ENCODE measurements at places on chromosomes 5 and 9. TPM values are rescaled to one million over a fixed set of nuclear protein-coding genes. Genes with fewer than 3 reads are reported as not detected.

Gene HK3
- not detected for total RNA-seq

Gene F2RL1
- 15.1 TPM for total RNA-seq

Gene HCN1
- total RNA-seq, result not detected

Gene UHRF2
- total RNA-seq, result 52.6 TPM

Gene FBXW2
- total RNA-seq, result 41.7 TPM

Gene PRSS3
- 2.1 TPM for total RNA-seq

Gene CAMSAP1
- 38.7 TPM for total RNA-seq

Gene BARX1
- not detected for total RNA-seq

Gene MEIKIN
- total RNA-seq, result not detected

Gene C9orf57
- total RNA-seq, result not detected

Gene PCDHGA7
- total RNA-seq, result 4.2 TPM

Gene PALM2AKAP2
- 28.5 TPM for total RNA-seq

Gene GABRG2
- not detected for total RNA-seq

Gene GNA14
- total RNA-seq, result not detected

Gene ADAMTSL2
- 4.8 TPM for total RNA-seq

Gene PCDHB11
- 0.30 TPM for total RNA-seq

Gene PHF19
- 36.4 TPM for total RNA-seq

Gene EPB41L4B
- total RNA-seq, result not detected

Gene AGXT2
- total RNA-seq, result not detected

Gene PRRC1
- 66.2 TPM for total RNA-seq

Gene HRH2
- not detected for total RNA-seq

Gene BTNL3
- not detected for total RNA-seq

Gene PCDHGA12
- 33.7 TPM for total RNA-seq

Gene ALAD
- total RNA-seq, result 23.6 TPM

Gene CDH9
- 0.59 TPM for total RNA-seq

Gene CDC25C
- 0.30 TPM for total RNA-seq

Gene BTNL9
- total RNA-seq, result not detected

Gene CDHR2
- 0.05 TPM for total RNA-seq

Gene ZFP37
- 2.4 TPM for total RNA-seq

Gene IL9
- not detected for total RNA-seq

Gene NXNL2
- total RNA-seq, result 0.97 TPM

Gene RAB3C
- total RNA-seq, result not detected

Gene HTR1A
- total RNA-seq, result not detected

Gene GPR151
- not detected for total RNA-seq

Gene C5orf47
- total RNA-seq, result not detected

Gene PCDHGA9
- total RNA-seq, result 4.5 TPM

Gene RLN2
- not detected for total RNA-seq

Gene PCDHGB4
- total RNA-seq, result 27.3 TPM

Gene RNF20
- total RNA-seq, result 34.6 TPM

Gene C9
- 0.46 TPM for total RNA-seq

Gene OSMR
- total RNA-seq, result 111 TPM

Gene KCNV2
- total RNA-seq, result not detected

Gene CCNI2
- not detected for total RNA-seq

Gene PTPRD
- total RNA-seq, result 34.7 TPM

Gene PTGS1
- total RNA-seq, result 2.6 TPM

Gene SLC34A3
- not detected for total RNA-seq

Gene CD14
- 0.59 TPM for total RNA-seq

Gene CCDC183
- 0.32 TPM for total RNA-seq

Gene PCDHA10
- 0.23 TPM for total RNA-seq

Gene FAM53C
- 20.2 TPM for total RNA-seq

Gene INSL4
- not detected for total RNA-seq

Gene PNPLA7
- 0.59 TPM for total RNA-seq

Gene CDKN2B-AS1
- total RNA-seq, result 6.5 TPM

Gene PCDHB6
- 0.30 TPM for total RNA-seq

Data from smooth muscle cell of the umbilical artery (primary cell).